Activated naive CD4-positive, alpha-beta T cell treated with anti-CD3 and anti-CD28 coated beads, Interleukin-2, amount 10 ng/mL, durations not matched to agents 7 days and 5 days (primary cell): ENCODE measurements at places on chromosomes 7 and 10.

GRCh38 chr7:149496642-149497391, 792 bp downstream of the ZNF746 start:
- DNase-seq: peak; percentile 75

- no peak for DNase-seq
These were observed 571 bp upstream of the PRKAR2B start for GRCh38 chr7:107043921-107044346.

GRCh38 chr10:56318816-56319215, 42.2 kb downstream of the ZWINT start:
- DNase-seq: no peak

DNA sequence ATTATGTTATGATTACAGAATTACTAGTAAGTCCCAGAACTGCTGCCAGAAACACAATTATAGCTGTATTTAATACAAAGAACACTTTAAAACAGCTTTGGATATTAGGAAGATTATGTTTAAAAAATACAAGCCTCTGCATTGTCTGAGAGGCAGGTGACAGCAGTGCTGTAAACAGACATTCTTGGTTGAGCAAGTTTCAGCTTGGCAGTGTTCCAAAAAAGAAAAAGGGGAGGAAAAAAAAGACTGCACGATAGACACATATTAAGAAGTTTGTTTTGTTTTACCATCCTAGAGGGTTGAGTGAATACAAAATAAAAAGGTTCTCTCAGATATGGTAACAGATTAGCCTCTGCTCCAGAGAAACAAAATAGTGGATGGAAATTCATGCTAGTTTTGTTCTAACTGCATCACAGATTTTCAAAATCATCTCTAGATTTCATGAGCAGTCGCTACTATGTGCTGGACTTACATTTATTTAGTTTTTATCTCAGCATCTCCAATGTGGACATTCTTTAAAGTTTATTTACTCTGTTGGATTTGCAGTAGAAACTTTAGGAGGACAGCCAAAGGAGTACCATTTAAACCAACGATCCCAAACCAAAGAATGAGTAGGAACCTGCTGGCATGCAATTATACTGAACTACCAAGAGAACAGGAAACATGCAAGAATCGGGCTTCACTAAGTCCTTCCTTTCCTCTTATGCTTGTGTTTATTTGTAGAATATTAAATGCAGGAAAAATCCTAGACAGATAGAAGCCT, 9.0 kb downstream of the FAM204A start:
- no peak for DNase-seq

GRCh38 chr10:62826273-62826672, 10.1 kb upstream of the EGR2 start:
- no peak for DNase-seq

GRCh38 chr7:125966278-125967048, 1036.8 kb upstream of the POT1 start:
- no peak for DNase-seq

DNA sequence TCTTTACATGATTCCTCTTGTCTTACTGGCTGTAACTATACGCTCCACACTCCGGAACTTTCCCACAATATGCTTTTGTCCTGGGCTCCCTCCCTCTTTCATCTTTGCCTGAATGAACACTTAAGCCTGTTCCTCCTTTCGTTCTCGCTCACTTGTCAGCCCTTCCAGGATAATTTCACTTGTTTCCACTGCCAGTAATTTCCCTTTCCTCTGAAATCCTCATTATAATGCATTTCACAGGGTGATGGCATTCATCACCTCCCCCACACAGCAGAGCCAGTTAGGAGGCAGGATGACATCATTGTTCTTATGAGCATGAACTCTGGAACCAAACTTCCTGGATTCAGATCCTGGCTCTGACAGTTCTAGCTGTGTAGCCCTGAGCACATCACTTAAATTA, 372.6 kb downstream of the GPR158 start:
- DNase-seq: no peak

DNA sequence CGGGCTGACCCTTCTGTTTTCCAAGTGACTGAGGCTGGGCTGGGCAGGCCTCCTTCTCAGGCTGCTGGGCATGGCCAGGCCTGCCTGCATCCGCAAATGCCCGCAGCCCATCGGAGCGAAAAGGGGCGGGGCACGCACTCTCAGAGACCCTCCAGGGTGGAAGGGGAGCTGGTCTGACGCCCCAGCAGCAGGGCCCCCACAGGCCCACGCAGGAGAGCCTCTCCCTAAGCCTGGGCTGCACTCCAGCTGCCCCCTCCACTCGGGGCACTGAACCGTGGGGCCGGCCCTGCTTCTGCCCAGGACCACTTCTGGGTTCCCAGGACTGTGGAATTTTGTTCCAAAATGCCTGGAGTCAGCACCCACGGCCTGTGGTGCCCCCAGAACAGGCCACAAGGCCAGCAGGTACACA, 9.3 kb downstream of the ADAP1 start:
- DNase-seq: no peak

- no peak for DNase-seq
These were observed 6.3 kb upstream of the CAMK2B start for GRCh38 chr7:44331682-44332081.
